NCI-H1105 (cell line): ENCODE measurements at places on chromosomes 2 and 18.

DNA sequence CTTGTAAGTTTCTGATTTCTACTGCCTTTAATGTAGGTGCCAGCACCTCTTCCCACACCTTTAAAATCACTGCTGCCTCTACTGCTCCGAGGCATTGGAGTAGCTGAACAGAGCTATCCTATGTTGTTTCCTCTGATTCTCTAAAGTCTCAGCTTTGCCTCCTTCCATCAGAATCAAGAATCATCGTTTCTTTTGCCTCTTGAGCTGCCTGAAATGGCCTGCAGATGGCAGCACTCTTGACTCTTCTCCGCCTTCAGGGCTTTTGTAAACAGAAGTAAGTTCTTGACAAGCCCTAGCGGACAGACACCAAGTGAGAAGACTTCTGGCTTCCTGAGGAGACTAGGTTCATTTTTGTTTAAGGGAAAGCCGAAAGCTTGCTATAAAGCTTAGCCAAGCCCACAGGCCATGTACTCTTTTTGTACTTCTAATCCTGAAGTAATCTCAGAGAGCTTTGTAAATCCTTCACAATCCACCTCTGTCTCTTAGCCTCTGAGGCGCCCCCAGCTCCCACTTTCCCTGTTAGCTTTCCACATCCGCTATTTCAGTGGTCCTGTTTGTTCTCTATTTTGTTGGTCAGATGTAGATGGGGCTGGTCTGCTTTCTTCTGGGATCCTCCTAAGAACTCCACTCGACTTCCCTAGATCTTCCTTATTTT is 48.4 kb downstream of the GTF3C3 start:
- DNase-seq: peak; percentile 5

- no peak for DNase-seq
These were observed 489.3 kb downstream of the SOX11 start for GRCh38 chr2:6181525-6181924.

- DNase-seq: no peak
These were observed 269.4 kb upstream of the LRRTM1 start for GRCh38 chr2:80573950-80574349.

DNA sequence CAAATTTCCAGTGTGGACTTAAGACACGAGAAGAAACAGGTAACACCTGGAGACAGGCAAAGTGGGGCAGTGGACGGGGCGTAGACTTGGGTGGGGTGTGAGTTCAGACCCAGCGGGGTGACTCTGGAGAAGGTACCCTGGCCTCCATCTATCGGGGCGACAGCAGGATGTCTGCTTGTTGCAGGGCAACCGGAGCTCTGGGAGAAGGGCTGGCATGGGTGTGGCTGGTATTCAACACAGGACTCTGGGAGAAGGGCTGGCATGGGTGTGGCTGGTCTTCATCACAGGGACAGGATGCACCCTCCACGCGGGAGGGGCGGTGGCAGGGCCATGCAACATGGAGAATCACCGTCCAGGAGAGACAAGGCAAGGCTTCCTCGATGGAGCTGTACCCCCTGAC is 198.5 kb downstream of the HDAC4 start:
- no peak for DNase-seq

DNA sequence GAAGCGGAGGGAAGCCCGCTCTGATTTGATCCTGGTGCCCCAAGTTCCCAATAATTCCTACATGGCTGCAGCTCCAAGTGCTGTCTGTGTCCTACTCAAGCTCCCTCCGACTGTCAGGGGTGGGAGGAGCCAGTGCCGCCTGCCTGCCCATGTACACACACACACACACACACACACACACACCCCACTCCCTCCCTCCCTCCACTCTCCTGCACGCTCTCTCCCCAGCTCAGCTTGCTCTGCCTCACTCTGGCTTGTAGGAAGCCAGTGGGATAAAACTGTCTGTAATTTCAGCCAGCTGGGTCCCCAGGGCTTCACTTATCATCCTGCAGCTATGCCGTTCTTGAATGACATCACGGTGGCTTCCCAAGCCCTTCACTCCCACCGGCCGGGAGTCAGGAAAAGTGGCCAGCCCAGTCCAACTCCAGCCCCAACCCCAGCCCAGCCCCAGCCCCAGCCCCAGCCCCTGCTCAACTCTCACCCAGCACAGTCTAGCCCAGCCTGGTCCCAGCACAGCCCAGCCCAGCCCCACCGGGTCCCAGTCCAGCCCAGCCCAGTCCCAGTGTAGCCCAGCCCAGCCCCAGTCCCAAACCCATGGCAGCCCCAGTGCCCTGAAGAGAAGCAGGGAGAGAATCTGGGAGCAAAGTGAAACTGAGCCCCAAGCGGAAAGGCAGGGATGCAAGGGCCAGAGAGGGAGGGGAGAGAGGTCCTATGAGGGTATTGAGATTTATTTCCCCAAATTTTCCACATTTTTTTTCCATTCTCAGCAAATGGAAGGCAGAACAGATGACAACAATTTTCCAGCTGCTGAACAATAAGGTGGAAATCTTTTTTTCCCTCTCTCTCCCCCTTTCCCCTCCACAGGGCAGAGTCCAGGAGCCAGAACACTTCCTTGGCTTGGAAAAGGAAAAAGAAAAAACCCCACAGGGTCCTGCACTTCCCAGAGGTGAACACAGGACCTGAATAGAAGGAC is 144.0 kb downstream of the TNS1 start:
- DNase-seq: no peak
